ENCODE measurements at places on chromosomes 3 and 15.

DNA sequence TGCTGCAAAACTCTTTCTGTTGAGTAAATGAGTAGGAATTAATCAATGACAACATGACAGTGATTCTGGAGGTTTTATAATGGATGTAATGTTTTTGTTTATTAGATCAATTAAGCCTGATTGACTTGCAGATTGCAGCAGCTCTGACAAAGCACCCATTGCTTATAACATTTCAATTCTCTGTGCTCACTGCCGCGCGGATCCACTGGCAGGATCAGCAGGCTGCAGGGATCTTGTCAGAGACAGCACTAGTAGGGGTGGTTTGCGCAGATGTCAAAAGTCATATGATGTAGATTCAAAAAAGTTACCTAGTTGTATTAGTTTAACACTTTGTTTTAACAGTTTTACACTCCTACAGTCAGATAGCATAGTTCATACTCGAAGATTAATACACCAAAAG, 93.4 kb downstream of the MBNL1 start:
- no peak for DNase-seq

- peak; percentile 46 for DNase-seq
Observed at GRCh38 chr15:91469632-91470567, 369.8 kb downstream of the SV2B start.

DNA sequence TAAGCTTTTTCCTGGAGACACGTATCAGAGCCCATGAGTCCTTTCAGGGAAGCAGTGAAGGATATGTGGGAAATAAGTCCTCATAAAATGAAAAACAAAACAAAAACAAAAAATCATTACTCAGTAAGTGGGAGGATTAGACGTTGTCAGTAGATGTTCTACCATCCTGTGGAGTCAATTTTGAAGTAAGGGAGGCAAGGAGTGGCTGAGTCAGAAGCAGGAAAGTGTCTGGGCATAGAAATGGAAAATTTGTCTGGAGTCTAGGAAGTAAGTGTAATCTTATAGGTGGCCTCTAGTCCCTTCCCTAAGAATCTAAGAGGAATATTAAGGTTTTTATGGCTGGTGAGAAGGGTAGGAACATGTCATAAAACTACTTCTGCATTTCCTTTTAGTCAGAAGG, 339.8 kb upstream of the SEMA6D start:
- DNase-seq: no peak

DNA sequence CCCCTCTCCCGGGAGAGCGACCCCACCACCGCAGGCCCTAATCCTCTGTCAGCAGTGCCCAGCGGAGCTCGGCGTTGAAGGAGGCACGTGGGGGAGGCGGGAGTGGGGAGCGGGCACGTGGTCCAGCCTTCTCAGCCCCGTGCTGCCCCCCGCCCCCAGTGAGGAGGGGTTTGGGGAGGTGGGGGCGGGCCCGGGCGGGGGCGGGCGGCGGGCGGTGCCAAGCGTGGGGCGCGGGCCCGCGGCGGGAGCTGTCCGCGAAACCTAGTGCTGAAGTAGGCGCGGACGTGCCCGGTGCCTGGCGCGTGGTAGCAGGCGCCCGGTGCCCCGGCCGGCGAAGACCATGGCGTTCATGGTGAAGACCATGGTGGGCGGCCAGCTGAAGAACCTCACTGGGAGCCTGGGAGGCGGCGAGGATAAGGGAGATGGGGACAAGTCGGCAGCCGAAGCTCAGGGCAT, at the start of gene CPLX3:
Gene CPLX3 (plus strand): TSS at position 264 of the 456 bp plus-strand sequence. CDS start 77 bp downstream, at position 341.
- DNase-seq: peak; percentile 52

GRCh38 chr15:23514484-23514883, 51.0 kb upstream of the MKRN3 start:
- DNase-seq: no peak

DNA sequence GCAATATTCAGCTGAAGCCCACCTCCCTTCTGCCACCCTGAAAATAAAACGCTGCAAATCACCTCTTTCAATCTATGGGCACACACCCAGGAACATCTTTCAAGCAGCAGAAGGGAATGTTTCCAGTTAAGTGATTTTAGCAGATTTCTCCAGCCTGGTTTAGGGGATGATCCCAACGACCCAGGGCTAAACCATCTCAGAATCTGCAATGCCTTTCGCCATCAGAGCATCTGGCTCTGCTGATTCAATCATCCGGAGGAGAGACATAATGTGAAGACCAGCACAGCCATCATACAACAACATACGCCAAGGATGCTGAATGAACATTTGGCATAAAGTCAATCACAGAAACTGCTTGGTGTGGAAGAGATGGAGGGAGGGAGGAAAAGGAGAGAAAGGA, 15.5 kb upstream of the LRRN1 start:
- no peak for DNase-seq

DNA sequence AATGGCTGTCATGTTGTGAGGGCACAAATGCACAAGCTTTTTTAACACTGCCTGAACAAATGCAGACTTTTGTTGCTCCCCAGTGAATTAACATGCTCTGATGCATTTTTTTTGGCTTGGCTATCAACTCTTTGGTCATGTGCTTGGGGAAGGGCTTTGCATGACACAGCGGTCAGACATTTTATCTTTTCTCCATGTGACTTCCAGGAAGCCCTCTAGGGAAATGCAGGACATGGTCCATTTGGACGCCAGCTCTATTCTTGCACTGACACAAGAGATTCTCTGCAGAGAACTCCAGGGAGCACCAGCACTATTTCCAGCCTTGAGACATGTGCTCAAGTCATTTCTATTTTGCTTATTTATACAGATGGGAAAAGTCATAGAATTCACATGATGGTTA, 46.2 kb downstream of the NEK11 start:
- no peak for DNase-seq

- no peak for DNase-seq
Observed at GRCh38 chr3:71441925-71442651, 141.4 kb downstream of the FOXP1 start.

GRCh38 chr3:188562144-188562543, 408.2 kb downstream of the LPP start:
- DNase-seq: no peak

GRCh38 chr3:14359348-14359747, 43.1 kb upstream of the SLC6A6 start:
- no peak for DNase-seq

DNA sequence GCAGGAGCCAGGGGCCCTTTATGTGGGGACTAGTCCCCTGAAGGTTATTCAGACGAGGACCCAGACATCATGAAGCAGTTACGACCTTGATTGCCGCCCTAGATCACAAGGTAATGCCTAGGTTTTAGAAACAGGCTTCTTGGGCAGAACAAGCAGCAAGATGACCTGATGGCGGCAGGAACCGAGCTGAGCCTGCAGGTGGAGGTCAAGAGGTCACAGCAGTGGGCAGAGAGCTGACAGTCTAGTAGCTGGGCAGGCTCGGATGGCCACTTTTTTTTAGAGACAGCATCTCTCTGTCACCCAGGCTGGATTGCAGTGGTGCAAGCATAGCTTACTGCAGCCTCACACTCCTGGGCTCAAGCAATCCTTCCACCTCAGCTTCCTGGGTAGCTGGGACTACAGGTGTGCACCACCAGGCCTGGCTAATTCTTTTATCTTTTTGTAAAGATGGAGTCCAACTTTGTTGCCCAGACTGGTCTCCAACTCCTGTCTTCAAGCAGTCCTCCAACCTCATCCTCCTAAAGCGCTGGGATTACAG, 83.5 kb upstream of the ABHD17C start:
- DNase-seq: no peak

- no peak for DNase-seq
Observed at GRCh38 chr3:136802481-136802996, 16.4 kb upstream of the SLC35G2 start.

- DNase-seq: no peak
Observed at GRCh38 chr3:146555311-146555710, 10.9 kb upstream of the PLSCR1 start.

DNA sequence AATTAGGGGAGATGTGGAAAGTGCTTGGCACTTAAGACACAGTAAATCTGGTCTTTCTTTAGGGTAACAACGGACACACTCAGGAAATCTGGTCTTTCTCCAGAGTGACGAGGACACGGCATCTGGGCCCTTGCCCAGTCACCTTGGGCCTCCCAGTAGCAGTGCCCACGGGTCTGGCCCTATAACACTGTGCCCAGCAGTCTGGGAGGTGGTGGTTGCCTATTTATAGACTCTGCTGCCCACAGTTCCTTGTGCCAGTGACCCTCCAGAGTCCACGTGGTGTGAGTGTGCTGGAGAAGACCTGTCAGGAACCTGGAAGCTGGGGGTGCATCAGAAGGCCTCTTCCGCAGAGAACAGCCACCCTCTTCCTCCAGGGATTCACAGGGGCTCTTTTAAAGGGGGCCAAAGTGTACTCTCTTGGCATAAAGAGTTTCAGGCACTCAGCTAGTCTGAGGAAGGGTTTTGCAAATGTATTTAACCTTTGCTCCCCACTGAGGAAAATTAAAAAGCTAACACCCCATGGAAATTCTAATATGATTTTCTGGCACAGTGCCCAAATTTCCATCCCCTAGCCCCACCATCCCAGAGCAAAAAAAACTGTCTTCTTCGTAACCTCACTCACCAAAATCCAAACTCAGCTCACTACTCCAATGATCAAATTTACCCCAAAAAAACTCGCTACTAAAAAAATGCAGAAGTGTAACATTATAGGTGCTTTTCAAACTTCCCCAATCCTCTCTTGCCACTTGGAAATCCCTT, 15.4 kb downstream of the WNT5A start:
- no peak for DNase-seq

GRCh38 chr3:8903191-8903590, 60.1 kb downstream of the RAD18 start:
- no peak for DNase-seq

DNA sequence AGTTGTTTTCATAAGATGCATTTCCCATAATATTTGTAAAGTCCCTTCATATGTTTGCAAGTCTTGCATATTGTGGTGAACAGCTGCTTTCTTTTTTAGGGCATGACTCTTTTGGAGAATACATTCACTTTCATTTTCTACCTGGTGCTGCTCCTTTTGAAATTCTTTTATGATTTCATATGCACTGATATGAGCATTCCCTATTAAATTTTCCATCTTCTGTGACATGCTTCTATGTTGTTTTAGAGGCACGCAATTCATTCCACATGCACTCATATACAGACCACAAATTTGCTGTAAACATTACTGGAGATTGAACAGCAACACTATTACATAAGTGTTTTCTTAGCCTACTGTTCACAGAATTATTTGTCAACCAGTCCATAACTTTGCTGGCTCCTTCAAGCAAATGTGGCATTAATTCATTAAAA, 92.8 kb upstream of the TNFSF10 start:
- no peak for DNase-seq

- DNase-seq: no peak
Observed at GRCh38 chr15:27438403-27439375, 467.7 kb downstream of the GABRG3 start.

GRCh38 chr15:64267331-64267973, 88.5 kb downstream of the CSNK1G1 start:
- DNase-seq: no peak

DNA sequence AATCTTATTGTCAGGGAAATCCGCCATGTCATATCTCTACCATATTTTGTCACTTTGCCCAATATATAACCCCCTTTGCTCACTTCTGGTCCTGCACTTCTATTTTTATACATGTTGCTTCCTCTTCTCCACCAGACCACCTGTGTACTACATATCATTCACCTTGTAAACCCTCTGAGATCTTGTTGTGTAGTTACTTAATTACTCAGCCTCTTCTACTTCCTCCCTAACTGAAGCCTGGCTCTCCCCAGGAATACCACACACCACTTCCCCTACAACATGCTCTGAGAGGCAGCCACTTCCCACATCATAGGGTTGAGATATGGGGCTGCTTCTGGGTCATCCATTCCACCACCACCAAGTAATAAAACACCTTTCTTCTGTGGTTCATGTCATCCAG, 10.0 kb downstream of the HEXA start:
- peak; percentile 11 for DNase-seq

GRCh38 chr15:28020644-28021043, 78.5 kb downstream of the OCA2 start:
- DNase-seq: no peak

DNA sequence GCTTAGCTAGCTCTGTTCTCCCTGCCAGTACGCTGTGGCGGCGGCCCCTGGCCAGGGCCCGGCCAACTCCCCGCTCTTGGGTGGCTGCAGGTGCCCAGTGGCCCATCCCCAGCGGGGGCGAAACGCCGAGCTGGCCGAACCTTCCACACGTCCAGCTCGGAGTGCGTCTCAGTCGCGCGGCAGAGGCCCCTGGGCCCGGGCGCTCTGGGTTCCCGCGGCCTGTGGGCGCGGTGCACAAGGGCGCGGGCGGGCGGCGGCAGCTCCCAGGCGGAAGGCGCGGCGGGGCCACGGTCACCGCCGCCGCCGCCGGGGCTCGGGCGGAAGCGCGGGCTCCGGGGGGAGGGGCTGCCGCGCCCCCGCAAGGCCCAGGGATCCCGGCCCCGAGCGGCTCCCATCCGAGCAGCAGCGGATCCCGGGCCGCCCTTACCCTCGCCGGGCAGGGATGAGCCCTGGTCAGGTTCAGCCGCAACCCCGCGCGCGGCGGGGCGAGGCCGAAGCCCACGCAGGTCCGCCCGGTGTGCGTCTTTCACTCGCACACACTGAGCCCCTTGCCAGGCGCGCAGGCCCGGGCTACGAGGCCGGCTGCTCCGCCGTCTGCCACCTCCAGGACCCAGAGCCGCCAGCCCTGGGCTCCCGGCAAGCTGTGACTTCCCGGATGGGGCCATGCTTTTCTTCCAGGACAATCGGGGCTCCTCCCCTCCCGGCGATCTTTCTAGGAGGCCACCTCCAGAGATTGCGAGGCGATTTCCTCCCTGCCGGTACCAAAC, 54.2 kb downstream of the CCDC54 start:
- DNase-seq: peak; percentile 5

Data from T-cell (primary cell).